HCEC 1CT (cell line): ENCODE measurements at places on chromosomes 5 and 9.
A peak's percentile ranks its signal among the peaks of the same experiment; 100 is the strongest.

GRCh38 chr5:176131771-176132170 is 106.5 kb upstream of the SIMC1 start:
- no peak for DNase-seq

DNA sequence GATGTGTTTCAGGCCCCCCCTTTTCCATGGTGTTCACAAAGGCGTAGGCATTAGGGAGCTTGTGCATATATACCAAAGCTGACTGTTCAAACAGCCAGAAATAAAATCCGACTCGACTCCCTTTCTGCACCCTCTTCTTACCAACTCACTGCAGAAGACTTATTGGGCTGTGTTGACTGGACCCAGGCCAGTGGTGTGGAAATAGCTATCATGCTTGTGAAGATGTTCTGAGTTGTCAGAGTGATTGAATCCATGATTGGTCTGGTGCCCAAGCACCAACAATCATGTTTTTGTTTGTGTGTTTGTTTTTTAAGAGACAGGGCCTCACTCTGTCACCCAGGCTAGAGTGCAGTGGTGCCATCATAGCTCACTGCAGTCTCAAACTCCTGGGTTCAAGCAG is 21.6 kb downstream of the TJP2 start:
- no peak for DNase-seq

GRCh38 chr5:4553978-4554377 is 586.2 kb upstream of the ADAMTS16 start:
- no peak for DNase-seq

DNA sequence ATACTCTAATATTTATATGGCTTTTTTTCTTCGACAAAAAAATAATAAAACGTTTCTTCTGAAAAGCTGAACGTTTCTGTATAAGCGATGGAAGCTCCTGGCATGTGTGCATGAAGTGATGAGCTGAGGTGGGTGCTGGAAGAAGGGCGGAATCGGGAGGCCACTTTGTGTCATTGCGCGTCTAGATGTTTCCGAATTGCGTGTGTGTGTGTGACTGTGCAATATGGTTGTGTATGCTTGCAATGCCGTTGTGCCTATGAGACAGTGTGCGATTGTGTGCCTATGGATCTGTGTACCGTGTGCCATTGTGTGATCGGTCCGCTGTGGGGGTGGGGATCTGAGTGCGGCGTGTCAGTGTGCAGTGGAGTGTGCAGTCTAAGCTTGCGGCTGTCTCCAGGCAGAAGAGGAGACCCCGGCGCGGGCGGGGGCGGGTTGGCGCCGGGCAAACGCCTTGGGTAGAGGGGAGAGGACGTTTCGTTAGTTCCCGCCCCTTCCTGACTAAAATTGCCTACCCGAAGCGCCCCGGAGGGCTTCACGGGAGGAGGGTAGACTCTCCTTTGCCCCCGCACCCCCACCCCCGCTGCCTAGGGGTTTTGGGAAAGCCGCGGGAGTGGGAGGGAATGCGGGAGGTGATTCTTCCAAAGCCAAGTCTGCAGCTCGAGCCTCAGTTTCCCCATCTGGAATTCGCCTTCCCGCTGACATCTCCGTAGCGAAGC is 24.2 kb downstream of the PCDHGC5 start:
- peak; percentile 51 for DNase-seq

- peak; percentile 66 for DNase-seq
Observed at GRCh38 chr9:114446036-114446435, 58.3 kb upstream of the AKNA start.

- no peak for DNase-seq
Observed at GRCh38 chr9:129059796-129060785, 20.8 kb upstream of the DOLPP1 start.

GRCh38 chr9:19471737-19472648 is 63.2 kb downstream of the ACER2 start:
- peak; percentile 34 for DNase-seq

GRCh38 chr9:119369680-119370366 is 588 bp upstream of the BRINP1 start:
- DNase-seq = no peak

DNA sequence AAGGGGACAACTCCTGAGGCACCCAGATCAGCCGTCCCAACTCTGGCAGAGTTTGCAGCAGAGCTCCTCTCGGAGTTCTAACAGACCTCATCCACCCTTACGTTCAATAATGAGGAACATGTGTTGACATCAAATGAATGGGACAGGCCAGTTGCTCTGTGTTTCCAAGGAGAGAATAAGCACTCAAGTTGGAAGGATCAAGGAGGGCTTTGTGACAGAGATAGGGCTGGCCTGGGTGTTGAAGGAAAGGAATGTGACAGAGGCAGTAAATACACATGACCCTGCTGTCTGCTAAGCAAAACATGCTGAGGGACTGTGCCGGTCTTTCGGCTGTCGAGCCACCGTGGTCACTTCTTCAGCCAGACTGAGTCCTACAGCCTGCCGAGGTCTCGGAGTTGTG is 48.2 kb downstream of the GPR107 start:
- no peak for DNase-seq

GRCh38 chr5:160699301-160699700 is 152.7 kb downstream of the ATP10B start:
- no peak for DNase-seq

- no peak for DNase-seq
Observed at GRCh38 chr5:127298036-127298429, 7.4 kb downstream of the MEGF10 start.

DNA sequence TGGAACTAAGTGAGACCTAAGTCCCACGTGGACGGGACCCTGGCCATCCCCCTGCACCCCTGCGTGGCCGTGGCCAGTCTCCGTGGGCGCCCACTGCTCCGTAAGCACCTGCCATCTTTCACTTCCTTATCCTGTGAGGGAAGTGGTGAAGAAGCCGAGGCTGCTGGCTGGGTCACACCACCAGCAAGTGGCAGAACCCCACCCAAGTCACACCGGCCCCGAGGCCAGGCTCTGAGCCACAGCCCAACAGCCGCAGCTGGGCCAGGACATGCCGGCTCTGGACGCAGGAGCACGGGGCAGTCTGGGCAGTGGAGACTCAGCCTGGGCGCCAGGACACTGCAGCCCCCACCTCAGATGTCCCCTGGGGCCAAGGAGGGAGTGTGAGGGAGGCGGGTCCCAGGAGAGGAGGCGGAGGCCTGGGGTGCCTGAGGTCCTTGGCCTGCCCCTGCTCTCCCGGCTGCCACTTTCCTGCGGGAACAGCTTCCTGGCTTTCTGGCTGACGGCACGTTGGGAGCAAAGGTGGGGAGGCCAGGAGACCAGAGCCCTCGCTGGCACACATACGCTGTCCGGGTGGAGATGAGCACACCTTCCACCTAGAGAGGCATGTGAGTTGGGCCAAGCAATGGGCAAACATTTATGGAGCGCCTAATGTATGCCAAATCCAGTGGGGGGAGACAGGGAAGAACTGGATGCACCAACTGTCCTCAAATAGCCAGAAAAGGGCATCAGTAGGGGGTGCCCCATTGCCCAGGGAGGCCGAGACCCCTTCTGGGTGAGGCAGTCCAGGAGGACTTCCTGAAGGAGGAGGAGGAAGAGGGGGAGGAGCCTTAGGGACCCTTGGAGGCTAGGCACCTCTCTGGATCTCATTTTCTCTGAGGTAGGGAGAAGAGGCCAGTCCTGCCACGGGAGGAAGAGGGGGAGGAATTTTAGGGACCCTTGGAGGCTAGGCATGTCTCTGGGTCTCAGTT is 43.9 kb upstream of the EGFL7 start:
- no peak for DNase-seq

- no peak for DNase-seq
Observed at GRCh38 chr5:63111891-63112290, 533.3 kb downstream of the LRRC70 start.

DNA sequence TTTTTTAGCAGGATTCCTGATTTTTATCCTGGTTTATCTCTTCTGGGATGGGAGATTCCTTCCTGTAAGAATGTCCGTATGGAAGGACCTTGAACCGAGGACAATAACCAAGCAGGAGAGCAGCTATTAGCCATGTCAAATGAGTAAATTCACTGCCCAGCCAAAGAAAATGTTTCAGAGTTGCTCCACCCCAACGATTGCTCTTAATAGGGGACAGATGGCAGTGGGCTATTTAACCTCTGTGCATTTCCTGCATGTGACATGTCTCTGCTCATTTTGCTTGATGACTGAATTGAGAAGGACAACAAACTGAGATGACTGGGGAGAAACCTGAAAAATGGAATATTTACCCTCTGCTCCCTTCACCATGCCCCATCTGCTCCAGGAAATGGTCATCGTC is 479.9 kb upstream of the ZNF462 start:
- no peak for DNase-seq

- DNase-seq = no peak
Observed at GRCh38 chr5:179267071-179267670, 78.1 kb downstream of the ADAMTS2 start.

GRCh38 chr5:13143214-13143613 is 801.3 kb downstream of the DNAH5 start:
- DNase-seq = no peak

DNA sequence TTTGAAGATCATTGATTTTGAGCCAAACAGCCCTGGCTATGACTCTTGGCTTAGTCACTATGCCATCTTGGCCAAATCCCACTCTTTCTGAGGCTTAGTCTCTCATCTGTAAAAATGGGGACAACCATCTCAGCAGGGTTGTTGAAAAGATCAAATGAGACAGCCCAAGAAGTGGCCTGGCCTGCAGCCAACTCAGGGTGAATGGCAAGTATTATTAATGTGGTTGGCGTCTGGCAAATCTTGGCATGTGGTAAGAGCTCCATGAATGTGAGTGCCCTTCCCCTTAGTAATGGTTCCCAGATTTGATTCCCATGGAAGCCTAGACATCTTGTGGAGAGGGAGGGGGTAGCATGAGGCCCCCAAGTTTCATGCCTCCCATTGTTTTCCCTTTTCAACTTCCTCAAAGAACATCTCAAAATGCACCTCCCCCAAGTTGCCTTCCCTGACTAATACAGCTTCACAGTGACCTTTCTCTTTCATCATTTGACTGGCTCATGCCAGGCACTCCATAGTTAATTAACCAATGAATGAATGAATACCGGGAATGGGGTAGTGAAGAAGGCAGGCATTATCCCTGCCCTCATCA is 11.8 kb upstream of the TGFBI start:
- peak; percentile 81 for DNase-seq

DNA sequence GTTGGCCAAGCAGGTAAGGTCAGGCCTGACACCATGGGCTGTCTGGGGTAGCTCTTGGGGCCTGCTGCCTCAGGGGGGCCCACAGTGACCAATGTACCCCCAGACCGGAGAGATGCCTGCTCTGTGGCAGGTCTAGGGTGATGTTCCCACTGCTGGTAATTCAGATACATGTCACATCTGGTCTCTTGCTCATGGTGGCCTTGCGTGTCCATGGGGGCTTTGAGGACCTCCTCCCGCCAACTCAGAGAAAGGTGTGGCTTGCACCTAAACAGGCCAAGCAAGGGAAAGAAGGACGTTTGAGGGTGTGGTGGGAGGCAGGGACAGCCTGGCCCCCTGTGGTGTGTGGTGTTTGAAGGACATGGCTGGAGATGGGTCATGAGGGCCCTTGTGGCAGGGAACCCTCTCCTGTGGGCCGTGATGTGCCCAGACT is 75.2 kb downstream of the PHF2 start:
- no peak for DNase-seq

GRCh38 chr5:36045895-36046294 is 20.8 kb downstream of the UGT3A2 start:
- DNase-seq = no peak

GRCh38 chr5:176748073-176748966 is 62.0 kb upstream of the UNC5A start:
- DNase-seq = no peak

DNA sequence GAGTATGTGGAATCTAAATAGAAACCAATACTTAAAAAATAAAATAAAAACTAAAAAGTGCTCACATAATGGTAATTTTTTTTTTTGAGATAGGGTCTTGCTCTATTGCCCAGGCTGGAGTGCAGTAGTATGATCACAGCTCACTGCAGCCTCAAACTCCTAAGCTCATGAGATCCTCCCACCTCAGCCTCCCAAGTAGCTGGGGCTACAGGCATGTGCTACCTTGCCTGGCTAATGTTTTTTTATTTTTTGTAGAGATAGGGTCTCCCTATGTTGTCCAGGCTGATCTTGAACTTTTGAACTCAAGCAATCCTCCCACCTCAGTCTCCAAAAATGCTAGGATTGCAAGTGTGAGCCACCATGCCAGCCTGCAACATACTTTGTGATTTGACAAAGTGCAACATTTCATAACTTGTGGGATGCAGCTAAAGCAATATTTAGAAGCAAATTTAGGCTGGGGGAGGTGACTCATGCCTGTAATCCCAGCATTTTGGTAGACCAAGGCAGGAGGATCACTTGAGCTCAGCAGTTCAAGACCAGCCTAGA is 18.4 kb downstream of the AP3B1 start:
- peak; percentile 43 for DNase-seq

GRCh38 chr9:259405-260404 is 45.0 kb downstream of the DOCK8 start:
- DNase-seq = no peak

- DNase-seq = peak; percentile 32
Observed at GRCh38 chr9:108094676-108094993, 605.1 kb upstream of the KLF4 start.

DNA sequence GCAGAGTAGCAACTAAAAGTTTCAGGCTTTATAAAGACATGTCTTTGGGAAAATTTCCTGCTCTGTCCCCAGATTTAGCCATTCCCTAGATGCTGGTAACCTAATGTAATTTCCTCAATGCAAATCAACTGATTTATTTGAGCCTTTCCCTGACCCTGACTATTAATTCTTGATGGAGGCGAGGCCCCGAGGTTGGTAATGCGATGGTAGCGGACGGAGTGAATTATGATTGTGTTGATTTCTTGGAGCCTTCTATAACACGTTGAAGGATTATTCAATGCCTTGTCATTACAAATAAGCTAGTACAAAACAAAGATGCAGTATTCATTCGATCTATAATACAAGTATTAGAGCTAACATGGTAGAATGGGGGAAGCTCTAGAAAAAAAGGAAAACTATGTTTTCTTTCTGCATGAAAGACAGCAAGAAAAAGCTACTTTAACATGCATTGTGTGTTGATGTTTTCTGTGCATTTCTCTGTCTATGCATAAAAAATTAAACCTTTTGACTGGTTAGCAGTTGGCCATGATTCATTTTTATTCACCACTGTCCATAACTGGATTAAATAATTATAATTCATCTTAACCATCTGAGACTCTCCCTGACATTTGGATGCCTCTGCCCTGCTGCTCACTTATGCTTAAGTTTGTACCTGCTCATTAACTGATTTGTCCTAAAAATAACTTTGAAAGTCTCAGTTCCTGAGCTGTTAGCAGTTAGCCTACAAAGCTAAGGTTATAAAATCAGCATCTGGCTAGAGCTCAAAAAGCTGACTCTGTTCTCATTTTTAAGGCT is 490.2 kb upstream of the NUDT12 start:
- DNase-seq = no peak

DNA sequence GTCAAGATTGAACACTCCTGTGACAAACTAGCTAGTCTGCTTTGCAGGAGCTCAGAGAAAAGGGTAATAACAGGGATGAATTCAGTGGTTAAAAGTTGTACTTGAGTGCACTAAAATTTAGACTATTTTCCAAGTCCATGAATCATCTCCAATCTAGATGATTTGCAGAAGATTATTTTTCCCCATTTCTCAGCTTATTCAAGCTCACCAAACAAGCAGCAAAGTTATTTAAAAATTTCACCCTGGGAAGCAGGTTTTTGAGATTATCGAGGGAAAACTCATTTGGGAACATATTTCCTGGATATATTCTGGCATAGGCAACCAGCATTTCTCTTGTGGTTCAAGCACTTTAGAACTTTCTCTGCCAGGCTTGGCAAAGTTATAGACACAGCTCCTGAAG is 311.4 kb downstream of the TLE1 start:
- DNase-seq = no peak

GRCh38 chr5:179603308-179603707 is 20.2 kb downstream of the HNRNPH1 start:
- no peak for DNase-seq
